ENCODE measurements at places on chromosomes 12 and 14.

- no peak for DNase-seq
These were observed 72.1 kb upstream of the ST8SIA1 start for GRCh38 chr12:22406627-22407026.

GRCh38 chr12:71420775-71421406 lies 18.7 kb upstream of the LGR5 start:
- no peak for DNase-seq

DNA sequence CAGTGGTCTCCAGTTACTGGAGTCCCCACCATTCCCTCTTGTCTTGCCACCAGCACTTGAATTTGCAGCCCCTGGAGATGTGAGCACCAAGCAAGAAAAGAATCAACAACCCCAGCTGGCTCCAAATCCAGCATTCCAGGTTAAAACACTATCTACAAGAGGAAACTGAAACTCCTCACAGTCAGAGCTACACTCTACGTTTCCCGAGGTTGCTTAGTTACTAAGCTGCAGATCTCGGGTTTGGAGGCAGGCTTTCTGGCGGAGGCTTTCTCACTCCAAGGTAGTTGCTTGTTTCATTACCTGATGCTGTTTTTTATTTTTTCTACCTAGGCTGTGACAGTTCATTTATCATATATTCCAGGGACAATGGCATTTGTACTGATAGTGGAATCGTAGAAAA lies 248.1 kb downstream of the GLT1D1 start:
- DNase-seq = no peak

GRCh38 chr14:34465069-34465859 lies 3.2 kb upstream of the SPTSSA start:
- DNase-seq = no peak

GRCh38 chr12:103197725-103198388 lies 240.4 kb downstream of the ASCL1 start:
- DNase-seq = no peak

GRCh38 chr12:91974541-91975085 lies 171.0 kb downstream of the BTG1 start:
- no peak for DNase-seq

DNA sequence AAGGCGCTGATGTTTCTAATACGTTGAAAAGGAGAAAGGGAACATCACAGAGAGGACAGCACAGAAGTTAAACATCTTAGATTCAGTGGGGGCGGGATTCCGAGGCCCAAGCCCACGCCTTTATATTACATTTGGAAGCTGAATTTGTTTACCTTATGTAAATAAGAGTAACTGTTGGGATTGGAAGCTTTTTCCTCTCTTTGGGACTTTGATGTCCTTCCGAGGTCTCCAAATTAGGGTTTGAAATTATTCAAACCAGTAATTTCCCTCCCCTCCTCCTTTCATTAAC lies 6.4 kb downstream of the FOXA1 start:
- no peak for DNase-seq

- DNase-seq = no peak
These were observed 145.6 kb upstream of the NCOR2 start for GRCh38 chr12:124713041-124713435.

DNA sequence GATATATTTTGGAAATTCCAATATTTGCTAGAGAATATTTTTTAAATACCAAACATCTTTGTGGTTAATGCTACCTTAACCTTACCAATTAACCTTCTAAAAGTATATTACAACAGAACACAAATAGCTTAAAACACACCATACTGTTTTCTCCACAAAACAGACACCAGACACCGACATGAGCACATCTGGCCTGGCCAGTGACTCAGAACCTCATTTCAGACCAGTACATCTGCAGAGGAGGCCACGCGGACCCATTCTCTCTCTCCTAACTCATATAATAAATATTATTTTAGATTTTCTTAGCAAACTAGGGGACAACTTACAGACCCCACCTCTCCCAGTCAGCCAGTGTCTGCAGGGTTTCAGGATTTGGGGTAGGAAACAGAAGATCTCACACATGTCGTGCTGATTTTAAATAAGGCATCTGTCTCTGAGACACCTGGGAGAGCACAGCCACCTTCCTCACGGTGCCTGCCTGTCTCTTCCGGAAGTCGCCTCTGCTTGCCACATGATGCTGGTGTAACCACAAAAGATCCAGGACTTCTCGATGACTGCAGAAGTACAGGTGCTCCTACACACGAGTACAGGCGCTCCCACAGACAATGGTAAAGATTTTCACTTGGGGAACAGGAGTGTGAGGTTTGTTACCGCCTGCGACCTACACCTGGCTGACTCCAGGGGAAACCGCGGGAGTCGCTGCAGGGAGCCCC lies 9.7 kb upstream of the ANKLE2 start:
- DNase-seq = no peak

DNA sequence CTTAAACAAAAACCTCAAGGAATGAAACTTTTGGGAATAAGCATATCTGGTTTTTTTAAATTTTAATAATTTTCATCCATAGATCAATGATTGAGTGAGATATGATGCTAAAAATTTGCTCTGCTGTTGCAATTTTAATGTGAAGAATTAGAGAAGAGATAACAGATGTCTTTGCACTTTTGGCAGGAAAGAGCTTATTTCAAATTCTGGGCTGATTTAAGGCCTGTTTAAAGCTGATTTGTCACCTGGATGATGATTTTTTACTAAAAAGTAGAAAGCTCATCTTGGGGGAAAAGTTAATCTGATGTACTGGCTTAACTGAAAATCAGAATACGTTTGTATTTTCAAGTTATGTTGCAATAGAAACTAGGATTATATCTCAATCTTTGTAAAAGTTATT lies 268.9 kb upstream of the NOVA1 start:
- no peak for DNase-seq

DNA sequence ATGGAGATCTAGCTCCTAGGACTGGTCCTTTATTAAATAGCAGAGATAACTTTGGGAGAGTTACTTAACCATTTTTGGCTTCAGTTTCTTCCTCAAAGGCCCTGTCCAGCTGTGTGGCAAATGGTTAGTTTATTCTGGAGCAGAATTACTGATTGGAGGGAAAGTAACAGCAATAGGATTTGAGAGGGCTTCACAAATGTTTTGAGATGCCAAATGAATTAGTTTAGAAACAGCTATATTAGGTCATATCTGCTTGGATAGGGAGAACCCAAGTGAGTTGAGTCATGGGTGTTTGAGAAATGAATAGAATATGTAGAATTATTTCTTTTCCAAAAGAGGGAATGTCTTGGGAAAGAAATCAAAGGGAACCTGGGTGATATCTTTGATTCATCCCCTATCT lies 17.5 kb downstream of the RASSF3 start:
- no peak for DNase-seq

- DNase-seq = no peak
These were observed 87.6 kb upstream of the HIF1A start for GRCh38 chr14:61607570-61608244.

DNA sequence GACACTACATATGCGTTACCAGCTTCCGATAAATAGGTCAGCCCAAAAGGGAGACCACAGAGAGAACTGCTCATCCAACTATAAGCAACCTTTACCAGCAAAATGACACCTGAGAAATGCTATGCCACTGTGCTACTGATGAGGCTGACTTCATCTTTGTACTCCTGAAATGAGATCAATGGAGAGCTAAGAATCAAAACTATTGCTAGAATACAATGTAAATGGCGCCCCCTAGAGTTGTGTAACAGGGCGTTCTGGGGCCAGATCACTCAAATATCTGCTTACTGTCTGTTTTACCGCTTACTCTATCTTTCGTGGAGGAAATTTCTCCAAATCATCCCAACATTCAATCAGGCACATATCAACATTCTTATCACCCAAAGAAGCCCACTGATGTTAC lies 4.6 kb downstream of the ZNF384 start:
- peak; percentile 15 for DNase-seq

GRCh38 chr14:58737511-58737910 lies 99.7 kb downstream of the DACT1 start:
- no peak for DNase-seq
